ENCODE measurements at places on chromosomes 1 and 21. TPM values are rescaled to one million over a fixed set of nuclear protein-coding genes. Genes with fewer than 3 reads are reported as not detected.

DNA sequence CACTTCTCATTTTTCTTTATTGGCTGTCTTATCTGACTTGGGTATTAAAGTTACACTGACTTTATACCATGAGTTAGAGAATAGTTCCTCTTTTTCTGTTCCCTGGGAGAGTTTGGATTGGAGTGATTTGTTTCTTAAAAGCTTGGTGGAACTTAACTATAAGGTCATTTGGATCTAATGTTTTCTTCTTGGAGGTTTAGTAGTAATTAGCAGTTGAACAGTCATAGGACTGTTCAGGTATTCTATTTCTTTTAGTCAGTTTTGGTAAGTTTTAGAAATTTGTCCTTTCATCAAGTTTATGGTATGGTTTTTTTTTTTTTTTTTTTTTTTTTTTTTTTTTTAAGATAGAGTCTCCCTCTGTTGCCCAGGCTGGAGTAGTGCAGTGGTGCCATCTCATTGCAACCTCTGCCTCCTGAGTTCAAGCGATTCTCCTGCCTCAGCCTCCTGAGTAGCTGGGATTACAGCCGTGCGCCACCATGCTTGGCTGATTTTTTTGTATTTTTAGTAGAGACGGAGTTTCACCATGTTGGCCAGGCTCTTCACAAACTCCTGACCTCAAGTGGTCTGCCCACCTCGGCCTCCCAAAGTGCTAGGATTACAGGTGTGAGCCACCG is 6.3 kb downstream of the TTC3 start:
- DNase-seq = no peak

- no peak for DNase-seq
These were observed 176.1 kb downstream of the SLC45A1 start for GRCh38 chr1:8493916-8494540.

GRCh38 chr1:204462229-204462561 is 32.4 kb downstream of the PIK3C2B start:
- DNase-seq = no peak

DNA sequence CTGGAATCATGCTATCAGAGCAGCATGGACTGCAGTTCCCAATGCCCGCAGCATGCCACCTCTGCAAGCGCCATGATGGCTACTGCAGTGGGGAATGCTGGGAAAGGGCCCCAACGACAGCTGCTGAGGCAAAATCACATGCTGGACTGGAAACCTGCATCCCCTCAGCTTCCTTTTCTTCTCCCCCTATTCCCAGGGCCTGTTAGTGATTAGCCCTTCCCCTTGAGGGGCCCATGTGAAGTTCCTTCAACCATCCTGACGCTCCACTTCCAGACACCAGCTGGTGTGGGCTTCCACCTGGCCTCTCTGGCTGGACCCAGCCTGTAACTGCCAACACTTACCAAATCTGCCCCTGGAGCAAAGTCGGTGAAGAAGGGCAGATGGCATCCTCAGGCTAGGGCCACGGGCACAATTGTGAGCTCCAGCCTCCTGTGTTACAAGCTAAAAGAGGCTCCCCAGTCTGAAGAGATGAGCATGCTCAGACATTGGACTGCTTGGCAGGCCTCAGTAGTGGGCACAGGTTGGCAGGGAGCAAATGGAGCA is 22.1 kb upstream of the SDC3 start:
- no peak for DNase-seq

DNA sequence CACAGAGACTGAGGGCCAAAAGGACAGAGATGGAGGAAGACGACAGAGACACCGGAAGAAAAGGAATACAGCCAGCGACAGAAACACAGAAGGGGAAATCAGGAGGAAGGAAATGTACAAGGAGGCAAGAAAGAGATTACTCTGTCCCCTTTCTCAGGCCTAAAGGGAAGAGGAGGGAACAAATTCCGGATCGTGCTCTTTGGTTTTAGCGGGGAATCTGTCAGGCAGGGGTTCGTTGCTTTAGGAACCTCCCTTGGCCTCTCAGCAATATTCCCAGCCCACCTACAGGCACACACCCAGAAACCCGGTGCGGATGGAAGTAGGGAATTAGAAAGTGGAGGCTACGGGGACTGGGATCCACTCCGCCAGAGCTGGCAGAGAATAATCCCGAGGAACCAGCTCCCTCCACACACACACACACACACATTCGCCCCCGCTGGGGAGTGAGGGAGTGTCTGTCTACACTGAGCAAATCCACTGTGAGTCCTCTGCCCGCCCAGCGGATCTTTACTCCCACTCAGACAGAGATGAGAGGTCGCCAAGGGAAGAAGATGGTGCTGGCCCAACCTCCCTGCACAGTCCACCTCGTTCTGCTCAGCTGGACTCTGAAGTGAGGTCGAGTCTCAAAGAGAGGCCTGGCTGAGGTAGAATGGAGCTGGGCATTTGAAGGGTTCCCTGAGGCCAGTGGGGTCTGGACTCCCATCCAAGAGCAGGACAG is 5.7 kb downstream of the TAL1 start:
- DNase-seq = no peak

- no peak for DNase-seq
These were observed 39.3 kb downstream of the KIAA1614 start for GRCh38 chr1:180951836-180952656.

- DNase-seq = no peak
These were observed 6.6 kb upstream of the TMEM167B start for GRCh38 chr1:109083923-109084322.

DNA sequence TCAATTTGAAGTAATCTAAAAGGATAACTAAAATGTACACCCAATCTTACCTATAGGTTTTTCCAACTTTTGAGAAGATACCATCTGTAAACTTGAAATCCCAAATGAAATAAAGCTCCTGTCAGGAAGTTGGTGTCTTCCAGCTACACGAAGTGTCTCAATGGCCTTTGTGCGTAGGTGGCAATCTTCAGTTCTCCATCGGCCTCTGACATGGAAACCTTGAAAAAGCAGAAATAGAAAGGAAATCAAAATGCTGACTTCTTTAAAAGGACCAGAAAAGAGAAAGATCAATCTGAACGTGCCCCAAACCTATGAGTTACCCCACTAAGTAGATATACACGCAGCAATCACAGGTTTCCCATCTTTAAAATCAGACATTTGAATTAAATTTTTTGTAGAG is 10.0 kb downstream of the MKNK1 start:
- no peak for DNase-seq

DNA sequence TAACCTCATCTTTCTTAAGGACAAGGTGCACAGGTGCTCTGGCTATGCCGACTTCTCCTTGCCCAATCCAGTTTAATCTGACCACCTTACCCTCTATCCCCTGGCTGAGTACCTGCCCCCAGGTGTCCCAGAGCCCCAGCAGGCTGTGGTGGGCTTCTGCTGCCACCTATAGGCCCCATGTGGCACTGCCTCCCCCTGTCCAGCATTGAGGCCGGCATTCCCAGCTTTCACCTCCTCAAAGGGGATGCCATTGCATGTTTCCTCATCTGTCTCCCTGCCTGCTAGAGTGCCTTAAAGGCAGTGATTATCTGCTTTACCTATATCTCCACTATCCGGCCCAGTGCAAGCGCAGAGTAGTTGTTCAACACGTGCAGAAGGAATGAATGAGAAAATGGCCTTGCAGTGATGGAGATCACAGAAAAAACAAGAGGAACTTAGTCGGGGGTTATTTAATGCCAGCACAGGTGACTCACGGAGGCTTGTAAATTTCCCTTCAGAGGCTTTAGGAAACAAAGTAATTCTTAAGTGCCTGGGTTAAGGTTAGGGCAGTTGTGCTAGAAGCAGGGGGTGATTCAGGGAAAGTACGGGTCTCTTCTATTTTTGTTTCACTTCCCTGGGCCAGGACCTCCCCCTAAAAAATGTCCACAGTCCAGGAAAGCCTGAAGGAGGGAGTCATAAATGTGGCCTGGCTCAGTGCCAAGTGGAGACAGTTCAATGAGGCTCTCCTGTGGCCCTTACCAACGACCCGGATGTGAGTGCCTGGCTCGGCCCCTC is 131.8 kb upstream of the NGF start:
- peak; percentile 60 for DNase-seq

GRCh38 chr1:82517586-82517985 is 716.9 kb downstream of the ADGRL2 start:
- DNase-seq = peak; percentile 7

- no peak for DNase-seq
These were observed 6.4 kb downstream of the FOXD3 start for GRCh38 chr1:63328781-63329180.

- DNase-seq = no peak
These were observed 2.9 kb upstream of the INAVA start for GRCh38 chr1:200891774-200892157.

DNA sequence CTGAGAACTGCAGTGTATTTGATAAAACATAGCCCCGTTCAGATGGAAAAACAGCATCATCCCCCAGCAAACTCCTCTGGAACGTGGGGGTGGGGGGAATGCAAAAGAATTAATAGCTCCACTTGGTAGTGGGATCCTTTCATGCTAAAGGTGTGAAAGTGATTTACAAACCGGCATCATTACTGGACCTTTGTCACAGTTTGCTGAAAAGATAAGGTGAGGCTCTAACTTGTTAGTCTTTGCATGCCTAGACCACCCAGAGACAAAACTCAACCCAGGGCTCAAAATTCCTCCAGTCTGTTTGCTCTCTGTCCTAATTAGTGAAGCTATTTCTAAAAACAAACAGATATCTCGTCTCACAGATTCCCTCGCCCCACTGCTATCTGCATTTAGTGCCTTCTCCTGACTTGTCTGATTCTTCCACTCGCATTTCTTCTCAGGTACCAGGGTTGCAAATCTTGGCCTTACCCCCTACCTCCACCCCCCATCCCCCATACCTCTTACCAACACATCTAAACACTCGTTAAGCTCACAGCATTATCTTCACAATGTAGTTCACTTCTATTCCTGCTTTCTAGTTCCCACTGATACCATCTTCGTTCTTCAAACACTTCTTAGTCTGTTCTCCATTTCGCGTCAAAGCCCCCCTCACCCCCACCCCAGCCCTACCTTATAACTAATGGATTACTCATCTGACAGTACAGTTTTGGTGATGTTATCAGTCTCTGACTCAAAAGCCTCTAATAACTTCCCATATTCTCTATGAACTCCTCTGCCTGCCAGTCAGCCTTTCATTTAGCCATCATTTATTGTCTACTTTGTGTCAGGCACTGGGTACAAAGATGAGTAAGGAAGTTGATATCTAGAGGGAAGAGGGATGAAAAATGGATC is 11.8 kb downstream of the IER5 start:
- no peak for DNase-seq

- no peak for DNase-seq
These were observed 1.8 kb upstream of the KIAA2013 start for GRCh38 chr1:11927866-11928592.

DNA sequence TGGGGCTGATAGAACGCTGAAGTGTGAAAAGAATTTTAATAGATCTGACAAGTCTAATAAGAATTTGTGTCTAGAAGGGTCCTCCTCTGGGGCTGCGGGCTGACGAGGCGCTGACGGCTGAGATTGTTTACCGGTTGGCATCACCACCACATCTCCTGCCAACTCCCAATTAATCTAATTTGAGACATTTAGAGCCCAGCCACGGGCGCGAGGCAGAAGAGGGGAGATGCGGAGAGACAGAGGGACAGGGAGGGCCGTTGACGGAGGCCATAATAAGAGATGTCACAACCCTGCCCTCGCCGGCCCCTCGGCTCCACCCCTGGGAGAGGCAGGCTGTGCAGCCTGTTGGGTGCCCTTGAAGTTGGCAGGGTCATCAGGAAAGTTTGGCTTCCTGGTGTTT is 109.3 kb downstream of the PAX7 start:
- DNase-seq = no peak

GRCh38 chr1:159853417-159854115 is 8.9 kb downstream of the VSIG8 start:
- no peak for DNase-seq

DNA sequence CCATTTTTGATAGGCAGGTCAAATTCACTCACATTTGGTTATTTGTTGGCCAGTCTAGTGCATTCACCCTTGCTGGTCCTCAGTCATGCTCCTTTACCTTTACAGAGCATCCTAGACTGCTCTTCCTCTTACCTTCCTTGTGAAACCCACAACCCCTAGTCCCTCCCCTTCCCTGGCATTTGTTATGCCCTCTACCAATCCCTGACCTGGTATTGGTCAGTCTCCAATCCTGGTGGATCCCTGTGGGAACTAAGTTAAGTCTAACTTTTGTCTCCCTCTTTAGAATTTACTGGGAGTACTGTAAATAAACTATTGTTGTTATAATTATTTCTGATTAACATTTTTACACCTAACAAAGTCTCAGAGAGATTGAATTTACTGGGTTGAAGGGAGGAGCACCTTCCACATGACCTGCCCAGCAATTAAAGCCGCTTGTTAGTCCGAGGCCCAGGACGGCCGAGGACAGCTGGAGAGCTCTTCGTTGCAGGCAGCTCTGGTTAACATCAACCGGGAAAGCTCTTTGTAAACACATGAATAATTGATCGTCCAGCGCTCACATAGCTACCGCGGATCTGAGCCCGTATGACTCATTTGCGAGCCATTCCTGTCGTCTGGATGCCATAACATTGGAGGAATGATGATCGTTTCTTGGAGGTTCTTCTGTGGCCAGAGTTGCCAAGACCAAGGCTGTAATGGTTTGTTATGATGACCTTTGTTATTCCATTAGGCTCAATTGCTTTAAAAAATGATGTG is 31.9 kb downstream of the MTARC1 start:
- DNase-seq = no peak

DNA sequence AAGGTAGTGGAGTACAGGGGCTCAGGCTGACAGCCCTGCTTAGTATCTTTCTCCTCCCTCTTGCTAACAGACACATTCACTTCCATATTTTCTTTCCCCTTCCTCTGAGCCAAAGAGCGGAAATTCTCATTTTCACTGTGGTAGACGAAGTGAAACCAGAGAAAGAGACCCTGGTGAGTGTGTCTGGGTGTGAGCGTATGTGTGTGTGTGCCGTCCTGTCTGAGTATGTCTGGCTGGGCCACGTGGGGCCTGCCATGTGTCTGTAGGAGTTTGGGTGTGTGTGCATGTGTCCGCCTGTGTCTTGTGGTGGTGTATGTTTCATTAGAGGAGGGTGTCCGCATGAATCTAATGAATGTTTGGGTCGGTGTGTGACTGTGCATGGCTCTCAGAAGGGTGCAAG is 1.7 kb downstream of the COL8A2 start:
- DNase-seq = peak; percentile 33

DNA sequence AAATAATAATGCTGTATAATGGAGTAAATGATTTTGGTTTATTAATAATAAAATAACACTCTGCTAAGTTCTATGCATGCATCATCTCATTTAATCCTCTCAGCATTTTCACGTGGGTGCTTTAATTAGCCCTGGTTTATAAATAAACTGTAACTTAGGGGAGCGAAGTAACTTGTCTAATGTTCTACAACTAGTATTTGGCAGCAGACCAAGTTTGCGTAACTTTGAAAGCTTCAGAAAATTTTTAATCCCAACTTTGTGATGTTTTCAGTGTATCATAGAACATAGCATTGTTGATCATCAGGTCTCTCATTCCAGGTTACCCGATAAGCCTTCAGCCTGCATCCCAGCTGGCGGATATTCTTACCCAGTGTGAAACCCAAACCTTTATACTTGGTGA is 322.4 kb upstream of the SGIP1 start:
- DNase-seq = no peak

Gene DNAJC16
- total RNA-seq = 23.5 TPM

Gene TRIM17
- 0.31 TPM for total RNA-seq

Gene RIMKLA
- 24.2 TPM for total RNA-seq

Gene PIK3R3
- 9.3 TPM for total RNA-seq

Gene SLC16A4
- total RNA-seq = 1.6 TPM

Gene FLG2
- not detected for total RNA-seq

Gene CFHR2
- not detected for total RNA-seq

Gene OSCP1
- 3.1 TPM for total RNA-seq

Gene KPRP
- not detected for total RNA-seq

Gene TNNI3K
- total RNA-seq = not detected

Gene PADI1
- 0.27 TPM for total RNA-seq

Gene GDAP2
- total RNA-seq = 33.3 TPM

Data from left colon (tissue), 2 donors.